ENCODE measurements at places on chromosomes 1 and 21.

DNA sequence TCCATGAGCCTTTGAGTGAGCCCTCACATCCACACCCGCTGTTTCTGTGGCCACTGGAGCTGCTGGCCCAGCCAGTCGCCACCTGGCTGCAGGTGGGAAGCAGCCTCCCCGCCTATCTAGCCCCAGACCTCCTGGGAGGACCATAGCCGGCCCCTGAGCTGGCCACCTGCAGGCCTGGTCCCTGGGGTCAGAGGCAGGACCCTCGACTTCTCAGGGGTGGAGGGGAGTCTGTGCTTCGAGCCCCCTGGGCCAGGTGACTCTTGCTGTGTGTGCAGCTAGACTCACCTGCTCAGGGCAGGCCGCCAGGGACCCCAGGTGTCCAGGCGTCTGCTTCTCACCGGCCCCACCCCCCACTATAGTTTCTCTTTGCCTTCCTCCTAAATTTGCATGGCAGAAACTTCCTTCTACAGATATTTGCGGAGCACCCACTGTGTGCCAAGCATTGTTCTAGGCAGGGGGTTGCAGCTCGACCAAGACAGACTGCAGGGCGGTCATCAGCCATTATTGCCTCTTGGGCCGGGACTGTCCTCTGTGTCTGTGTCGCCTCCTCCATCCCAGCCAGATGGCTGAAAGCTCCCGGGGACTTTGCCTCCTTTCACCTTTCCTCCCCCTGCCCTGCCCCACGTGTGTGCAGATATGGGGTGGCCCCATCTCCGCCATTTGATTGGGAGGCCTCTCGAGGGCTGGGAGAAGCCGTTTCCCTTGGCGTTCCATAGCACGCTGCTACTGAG, 27.3 kb downstream of the SPSB1 start:
- DNase-seq = no peak

DNA sequence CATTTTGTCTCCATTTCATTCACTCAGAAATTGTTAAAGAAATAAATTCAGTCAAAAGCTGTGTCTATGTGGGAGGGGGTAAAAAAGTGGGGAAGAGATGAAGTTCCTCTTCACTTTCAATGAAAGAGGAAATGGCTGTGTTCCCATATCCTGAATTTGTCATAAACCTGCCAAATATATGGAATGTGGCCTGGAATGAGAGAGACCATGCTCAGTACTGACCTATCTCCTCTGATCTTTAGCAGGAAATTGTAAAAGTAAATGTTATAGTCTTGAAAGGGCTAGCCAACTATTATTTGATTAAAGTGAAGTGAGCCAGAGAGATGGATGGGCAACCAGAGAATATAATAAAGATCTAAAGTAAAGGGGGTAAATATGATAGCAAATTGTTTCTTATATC, 130.3 kb upstream of the C21orf91 start:
- DNase-seq = no peak

GRCh38 chr1:202143768-202144401, 652 bp downstream of the ARL8A start:
- DNase-seq = no peak

GRCh38 chr1:195158091-195158490, 1450.1 kb downstream of the KCNT2 start:
- no peak for DNase-seq

GRCh38 chr1:242008826-242009495, 10.1 kb upstream of the MAP1LC3C start:
- no peak for DNase-seq
